ENCODE measurements at places on chromosomes 4 and X.

GRCh38 chrX:14673764-14674163 is 144.4 kb downstream of the GLRA2 start:
- no peak for DNase-seq

- DNase-seq, result no peak
These were observed 13.1 kb upstream of the SLC9B1 start for GRCh38 chr4:103032574-103032973.

DNA sequence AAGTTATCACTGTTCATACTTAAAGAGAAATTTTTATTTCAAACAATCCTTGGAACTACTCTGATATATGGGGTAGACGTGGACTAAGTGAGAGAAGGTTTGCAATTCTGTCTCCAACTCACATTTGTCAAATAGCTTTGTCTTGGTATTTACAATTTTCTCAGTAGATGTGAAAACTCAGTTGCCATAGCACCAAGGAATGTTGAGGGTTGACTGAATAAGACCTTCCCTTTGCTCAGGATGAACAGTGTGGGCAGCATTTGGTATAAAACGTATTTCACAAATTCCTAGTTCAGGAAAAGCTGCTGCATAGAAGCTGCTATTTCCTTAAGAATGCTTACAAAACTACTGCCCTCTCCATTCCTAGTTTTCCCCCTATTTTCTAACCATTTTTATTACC is 399.5 kb downstream of the NKX6-1 start:
- DNase-seq, result no peak

DNA sequence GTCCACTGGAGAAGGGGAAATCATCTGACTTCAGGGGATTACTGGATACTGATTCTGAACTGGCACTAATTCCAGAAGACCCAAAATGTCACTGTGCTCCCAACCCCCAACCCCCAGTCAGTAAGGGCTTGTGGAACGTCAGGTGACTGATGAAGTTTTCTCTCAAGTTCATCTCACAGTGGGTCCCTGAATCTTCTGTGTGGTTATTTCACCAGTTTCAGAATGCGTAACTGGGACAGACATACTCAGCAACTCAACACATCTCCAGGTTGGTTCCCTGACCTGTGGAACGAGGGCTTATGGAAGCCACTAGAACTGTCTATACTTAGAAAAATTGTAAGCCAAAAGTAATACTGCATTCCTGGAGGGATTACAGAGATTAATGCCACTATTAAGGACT is 45.3 kb downstream of the DDX60L start:
- no peak for DNase-seq

DNA sequence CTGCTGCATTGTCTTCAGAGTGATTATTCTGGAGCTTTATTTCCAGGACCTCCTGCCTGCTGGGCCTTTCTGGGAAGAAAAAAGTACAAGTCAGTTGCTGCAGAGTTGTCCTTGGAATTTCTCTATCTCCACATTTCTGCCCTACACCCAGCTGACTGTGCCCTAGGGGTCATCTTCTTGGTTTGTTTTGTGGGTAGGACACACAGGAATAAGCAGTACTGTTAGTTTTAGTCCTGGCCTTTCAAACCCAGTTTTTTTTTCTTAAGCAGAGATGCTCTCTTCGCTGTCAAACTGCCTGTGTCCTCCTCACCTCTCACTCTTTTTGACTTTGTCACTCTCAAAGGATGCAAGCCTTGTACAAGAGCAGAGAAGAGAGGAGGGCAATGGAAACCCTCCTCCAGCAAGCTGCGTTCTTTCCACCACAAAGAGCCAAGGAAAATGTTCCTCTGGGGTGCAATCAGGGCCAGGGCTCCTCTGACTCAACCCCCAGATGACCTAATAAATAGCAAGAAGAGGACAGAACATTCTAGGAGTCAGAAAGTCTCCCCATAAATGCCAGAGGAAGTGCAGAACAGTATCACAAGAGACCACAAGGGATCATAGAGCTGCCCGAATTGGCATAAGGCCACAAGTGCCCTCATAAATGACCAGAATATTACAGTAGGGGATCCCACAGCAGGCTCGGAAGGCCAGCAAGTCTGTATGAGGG is 186.2 kb downstream of the RCHY1 start:
- DNase-seq, result no peak

DNA sequence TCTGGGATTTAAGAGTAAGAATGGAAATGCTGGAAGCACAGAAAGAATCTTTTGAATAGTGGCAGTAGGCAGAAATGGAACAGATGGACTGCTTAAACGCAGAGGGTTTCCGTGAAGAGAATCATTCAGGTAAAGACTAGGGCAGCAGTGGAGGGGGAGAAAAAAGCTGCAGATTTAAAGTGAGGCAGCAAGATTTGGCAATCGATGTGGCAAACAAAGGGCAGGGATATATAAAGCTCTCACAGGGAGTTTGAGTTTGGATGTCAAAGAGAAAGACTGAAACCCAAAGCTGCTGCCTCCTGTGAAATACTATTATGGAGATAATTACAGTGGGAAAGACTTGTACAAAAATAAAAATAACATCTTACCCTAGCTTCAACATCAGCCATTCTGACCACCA is 384.0 kb downstream of the CENPC start:
- no peak for DNase-seq

DNA sequence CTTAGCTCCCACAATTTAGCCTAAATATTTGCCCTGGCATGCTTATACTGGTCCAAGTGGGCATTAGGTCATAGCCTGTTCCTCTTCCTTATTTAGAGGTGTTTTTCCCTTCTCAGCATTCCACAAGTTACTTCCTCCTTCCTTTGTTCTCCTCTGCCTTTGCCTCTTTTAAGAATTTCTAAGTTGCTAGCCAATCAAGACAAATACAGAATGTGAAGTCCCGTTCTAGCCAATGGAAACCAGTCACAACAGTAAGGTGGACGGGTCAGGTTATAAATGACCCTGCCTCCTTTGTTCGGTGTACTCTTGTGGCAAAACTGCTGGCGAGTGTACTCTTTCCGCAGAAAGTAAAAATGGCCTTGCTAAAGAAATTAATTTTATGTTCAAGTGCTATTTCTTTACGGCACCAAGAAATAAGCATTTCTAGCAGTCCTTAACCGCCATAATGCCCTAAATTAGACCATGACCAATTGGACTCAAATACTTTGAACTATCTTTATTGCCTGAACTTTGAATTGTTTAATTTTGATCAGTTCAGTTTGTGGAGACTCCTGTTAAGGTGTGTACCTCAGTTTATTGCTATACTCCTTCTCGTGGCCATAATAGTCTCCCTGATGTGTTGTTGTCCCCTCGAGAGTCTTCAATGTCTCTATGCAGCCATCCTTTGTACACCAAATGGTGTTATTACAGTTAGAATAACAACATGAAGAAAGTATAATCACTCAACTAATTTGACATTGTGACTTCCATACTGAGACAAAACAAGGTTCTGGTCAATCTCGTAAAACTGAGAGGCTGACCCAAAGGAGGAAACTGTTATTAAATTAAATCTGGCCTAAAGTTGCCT is 1.6 kb upstream of the HADH start:
- DNase-seq, result no peak

GRCh38 chr4:76854858-76855257 is 43.1 kb downstream of the SOWAHB start:
- DNase-seq, result no peak

DNA sequence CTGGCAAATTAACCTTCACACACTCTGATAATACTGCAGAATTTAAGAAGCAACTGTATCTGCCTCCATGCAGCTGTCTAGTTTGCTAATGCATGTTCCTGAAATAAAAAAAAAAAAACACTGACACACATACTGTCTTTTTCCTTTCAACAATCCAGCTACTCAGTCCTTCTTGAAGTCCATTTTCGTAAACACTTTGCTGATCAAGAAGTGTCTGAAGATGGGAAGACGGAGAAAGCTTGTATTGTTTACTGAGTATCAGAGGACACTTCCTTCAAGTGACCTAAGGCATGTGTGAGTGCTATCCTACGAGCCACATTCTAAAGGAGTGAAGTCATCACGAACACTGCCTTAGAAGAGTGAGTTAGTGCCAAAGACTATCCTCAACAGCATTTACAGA is 82.6 kb downstream of the LUZP4 start:
- DNase-seq, result no peak

DNA sequence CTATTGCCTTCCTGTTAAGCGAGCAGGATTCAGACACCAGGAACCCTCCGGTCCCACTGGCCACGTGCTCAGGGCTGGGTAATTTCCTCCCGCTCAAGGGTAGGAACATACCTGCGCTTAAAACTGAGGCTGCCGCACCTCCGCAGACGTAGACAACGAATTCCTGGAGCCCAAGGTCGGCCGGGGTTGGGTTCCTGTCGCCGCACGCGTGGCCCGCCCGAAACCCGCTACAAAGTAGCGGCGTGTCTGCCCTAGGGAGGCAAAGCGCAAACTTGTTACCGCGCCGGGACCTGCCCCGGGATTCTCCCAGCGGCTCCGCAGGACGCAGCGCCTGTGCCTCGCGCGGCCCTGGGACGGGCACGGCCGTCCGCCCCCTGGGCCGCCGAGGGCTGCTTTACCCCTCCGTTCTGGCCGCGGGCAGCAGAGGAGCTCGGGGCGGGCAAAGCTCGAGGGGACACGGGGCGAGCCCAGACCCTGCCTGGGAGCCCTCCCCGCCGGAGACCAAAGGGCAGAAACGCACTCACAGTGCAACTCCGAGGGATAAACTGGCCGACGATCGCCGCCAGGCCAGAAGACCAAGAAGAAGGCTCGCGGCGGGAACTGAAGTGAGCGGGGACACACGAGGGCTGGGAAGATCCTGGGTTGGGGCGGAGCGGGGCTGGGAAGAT is at the start of gene ERVMER34-1:
Gene ERVMER34-1, minus strand, starts transcription at position 607 of the 668 bp plus-strand sequence. CDS start 5,905 bp downstream, outside the sequence.
- no peak for DNase-seq

All from activated CD4-positive, alpha-beta T cell treated with anti-CD3 and anti-CD28 coated beads for 24 hours (primary cell).